ENCODE measurements at places on chromosomes 2 and 18.

GRCh38 chr2:190722835-190723234 lies 74.0 kb downstream of the NAB1 start:
- DNase-seq = no peak

GRCh38 chr2:218404351-218405085 lies 4.8 kb downstream of the CTDSP1 start:
- no peak for DNase-seq

DNA sequence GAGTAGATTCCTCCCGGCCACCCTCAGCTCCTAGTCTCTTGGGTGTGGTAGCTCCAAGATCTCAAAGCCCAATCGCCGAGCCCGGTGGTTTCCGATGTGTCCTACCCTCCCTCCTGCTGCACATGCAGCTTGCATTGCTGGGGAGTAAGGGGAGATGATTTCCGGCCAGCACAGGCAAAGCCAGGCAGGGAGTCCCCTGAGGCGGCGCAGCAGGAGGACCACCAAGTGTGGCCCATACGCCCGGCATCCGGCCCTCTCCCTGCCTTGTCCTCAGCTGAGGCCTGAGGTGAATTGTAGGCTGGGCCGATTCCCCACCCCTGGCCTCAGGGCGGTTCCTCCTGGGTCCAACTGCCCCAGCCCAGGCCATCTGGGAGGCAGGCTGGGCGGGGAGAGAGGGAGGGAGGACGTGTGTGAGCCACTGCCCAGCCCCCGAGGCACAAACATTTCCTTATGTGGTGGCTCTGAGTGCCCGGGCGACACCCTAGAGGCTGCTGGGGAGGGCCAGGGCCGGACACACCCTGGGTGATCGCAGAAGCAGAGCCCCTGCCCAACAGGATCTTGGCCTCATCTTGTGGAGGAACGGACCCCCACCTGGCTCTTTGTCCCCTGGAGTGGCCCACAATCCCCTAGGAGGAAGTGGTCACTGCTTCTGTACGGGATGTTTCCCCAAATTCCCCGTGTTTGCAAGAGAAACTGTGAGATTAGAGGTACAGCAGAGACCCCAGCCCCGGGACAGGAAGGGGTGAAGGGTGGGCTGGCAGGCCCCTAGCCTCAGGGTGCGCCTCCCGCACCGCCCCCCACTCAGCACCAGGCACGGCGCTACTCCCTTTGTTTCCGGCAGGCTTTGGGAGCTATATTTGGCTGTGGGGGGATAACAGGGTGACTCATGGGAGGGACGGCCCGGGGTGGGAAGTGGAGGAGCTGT lies 41.9 kb upstream of the PTMA start:
- no peak for DNase-seq

DNA sequence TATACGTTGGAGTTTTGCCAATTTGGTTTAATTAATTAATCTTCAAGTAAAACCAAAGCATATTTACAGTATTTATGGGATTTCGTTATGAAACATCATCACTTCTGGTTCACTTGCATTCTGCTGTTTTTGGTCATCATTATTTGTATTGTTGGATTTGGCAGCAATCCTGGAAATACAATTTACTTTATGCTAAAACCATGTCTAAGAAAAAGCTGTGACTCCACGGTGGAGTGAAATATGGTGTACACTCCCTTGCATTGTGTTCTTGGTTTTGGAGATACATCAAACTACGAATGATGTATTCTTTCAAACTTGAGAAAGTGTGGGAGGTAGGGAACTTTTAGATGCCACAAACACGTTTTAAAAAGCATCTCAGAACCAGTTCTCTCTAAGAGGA lies 106.4 kb downstream of the CTAGE1 start:
- DNase-seq = no peak

DNA sequence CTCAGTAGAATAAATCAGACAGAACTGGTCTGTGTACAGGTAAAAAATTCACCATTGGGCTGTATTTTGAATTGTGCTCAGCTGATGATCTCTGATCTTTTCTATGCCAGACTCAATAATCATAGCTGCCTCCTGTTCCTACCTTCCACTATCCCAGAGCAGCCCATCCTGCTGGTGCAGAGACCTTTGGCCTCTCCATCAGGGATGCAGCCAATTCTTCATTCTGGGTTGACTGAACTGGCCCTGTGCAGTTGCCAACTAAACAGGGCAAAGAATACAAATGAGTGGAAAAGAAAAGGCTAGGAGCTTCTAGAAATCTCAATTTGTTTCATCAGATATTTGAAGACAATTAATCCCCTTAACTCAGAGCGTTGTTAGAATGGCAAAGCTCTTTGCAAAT lies 1781.3 kb upstream of the CELF4 start:
- DNase-seq = no peak

GRCh38 chr2:1028831-1029230 lies 78.2 kb downstream of the SNTG2 start:
- no peak for DNase-seq

- no peak for DNase-seq
Observed at GRCh38 chr2:154551649-154552048, 146.8 kb upstream of the KCNJ3 start.

- no peak for DNase-seq
Observed at GRCh38 chr18:75427603-75428002, at the start of gene SMIM21. TSS of gene SMIM21 (minus strand) at chr18:75427703. CDS start at chr18:75427563, 140 bp downstream.

- no peak for DNase-seq
Observed at GRCh38 chr18:47817795-47818077, 112.7 kb downstream of the SMAD2 start.

Data from CD4-positive, alpha-beta T cell treated with Interleukin-6 at 100 ng/mL for 8 hours (primary cell).